AG10803 (cell line): ENCODE measurements at places on chromosomes 1 and 21.

DNA sequence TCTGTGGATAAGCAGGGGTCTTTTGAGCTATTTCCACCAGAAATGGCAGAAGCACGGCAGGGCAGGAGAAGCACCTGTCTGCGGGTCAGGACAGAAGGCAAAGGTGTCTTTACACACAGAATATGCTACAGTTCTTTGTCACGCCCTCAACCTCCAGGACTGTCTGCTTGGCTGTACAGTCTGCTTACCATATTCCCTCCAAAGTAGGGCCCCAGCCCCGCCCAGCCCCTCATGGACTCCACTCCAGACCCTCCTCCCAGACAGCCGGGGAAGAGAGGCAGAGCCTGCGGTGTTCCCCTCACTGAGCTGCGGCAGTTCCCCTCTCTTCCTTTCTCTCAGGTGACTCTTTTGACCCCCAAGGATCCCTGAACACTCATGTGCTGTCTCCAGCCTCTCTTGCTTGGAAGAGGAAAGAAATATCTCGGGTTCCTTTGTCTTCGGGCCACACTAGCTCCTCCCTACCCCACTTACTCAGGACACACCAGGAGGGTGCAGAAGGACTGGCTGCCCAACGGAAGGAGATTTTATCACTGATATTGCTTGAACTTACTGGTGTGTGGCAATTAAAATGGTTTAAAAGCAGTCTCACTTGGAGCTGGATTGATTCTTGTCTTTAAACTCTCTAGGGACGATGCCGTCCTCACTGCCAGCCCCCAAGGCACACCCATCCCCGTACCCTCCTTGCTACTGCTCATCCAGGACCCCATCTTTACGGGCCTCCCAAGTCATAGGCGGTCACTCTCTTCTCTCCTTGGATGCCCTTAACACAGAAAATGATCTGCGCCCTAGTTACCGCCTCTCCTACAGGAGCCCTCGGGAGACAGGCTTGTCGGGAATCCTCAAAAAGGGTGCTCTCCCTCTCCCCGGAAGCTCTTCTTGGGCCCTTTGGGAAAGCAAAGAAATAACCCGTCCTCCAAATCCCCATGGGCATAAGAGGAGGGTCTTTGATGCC is 169.7 kb downstream of the TOMM20 start:
- no peak for DNase-seq

DNA sequence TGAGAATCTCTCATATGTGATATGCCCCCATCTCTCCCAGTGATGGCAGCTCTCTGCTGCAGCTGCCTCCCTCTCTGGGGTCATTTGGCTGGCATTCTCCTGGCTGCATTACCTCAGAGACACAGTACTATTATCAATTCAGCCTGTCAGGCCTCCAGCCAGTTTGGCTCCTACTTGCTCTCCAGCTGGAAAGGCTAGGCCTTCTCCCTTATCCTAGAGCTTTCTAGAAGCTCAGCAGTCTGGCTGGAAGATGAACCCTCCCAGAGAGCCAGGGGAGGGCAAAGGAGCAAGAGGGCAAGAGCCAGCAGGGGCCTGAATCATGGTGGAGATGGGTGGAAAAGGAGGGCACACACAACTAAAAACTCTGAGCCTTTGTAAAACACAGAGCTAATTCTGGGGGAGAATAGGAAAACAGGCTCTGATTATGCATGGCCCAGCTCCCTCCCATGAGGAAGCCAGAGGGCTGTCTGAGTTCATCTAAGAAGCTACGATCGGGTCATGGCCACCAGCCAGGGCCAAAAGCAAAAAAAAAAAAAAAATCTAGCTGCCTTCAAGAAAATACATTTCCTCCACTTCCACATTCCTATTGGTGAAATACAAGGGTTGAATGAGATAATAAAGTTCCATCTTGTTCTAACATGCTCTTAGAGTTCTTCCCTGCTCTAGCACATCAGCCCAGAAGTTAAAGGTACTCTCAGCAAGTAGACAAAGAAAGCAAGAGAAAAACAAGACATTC is 8.8 kb downstream of the LAMB3 start:
- peak; percentile 47 for DNase-seq

DNA sequence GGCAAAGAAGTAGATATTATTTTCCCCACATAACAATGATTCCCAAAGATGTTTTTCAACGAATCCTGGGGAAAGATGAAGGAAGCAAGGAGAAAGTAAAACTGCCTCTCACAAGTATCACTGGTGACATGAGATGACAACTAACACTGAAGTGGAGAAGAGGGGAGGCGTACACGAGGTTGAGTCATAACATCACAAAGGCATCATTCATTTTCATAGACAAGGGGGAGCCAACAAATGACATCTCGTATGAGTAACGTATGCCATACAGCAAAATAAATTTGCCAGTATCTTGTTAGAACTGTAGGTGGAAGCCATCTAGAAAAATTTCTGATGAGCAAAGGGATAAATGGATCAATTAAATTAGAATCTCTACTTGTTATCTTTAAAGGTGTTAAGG is 56.6 kb downstream of the ATP1B1 start:
- no peak for DNase-seq

DNA sequence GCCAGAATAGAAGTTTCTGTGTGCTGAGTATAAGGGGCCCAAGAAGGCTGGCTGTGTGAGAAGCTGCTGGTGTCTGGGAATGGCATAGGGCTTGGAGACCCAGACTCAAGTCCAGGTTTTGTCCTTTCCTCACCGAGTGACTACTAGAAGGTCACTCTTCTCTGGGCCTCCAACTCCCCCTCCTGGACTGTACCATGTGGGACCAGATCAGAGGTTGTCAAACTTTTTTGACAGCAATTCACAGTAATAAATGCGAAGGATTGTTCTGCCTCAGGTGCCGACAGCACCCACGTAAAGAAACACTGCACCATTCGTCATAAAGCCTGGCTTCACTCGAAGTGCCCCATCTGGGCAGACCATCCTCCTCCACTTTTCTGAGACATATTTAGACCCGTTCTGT is 29.0 kb downstream of the PKP1 start:
- no peak for DNase-seq

DNA sequence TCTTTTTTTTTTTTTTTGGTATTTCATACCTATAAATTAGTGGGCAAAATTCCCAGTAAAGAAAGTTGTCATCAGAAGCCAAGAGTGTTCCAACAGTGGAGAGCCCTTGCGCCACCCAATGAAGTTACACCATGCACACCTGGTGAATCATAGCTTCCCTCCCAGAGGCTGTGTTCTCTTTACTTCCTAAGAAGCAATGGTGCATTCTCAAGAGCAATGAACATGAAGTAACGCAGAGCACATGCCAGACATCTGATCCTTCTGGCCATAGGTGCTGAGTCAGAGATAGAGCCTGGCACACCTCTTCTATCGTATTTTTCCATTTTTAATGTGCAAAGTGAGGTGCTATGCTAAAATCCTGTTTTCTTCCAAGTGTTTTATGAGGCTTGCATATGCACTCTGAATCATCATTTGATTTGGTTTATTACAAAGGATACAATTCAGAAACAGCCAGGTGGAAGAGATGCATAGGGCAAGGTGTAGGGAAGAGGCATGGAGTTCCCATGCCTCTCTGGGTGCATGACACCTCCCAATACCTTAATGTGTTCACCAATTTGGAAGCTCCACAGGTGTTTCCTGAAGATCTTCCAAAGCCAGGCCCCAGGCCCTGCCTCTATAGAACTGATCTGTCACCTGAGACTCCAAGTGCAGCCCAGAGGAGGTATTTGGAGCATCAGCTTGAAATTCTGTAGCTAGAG is 408.0 kb downstream of the SIPA1L2 start:
- peak; percentile 22 for DNase-seq

DNA sequence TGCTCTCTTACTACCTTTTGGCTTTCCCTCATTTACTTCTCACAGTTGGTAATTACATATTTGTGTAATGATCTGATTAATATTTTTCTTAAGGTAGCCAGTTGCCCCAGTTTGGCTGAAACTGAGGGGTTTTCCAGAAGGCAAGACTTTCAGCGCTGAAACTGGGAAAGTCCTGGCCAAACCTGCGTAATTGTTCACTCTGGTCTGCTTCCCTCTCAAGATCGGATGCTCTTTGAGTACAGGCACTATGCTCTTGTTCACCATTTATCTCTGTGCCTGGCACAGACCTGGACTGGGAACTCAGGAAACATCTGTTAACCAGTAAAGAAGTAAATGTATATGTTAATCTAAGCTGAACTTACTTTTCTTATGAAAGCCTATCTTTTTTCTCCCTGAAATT is 209.6 kb upstream of the HOOK1 start:
- no peak for DNase-seq

GRCh38 chr1:67831850-67832513 is 1.3 kb downstream of the GNG12 start:
- DNase-seq: peak; percentile 67

DNA sequence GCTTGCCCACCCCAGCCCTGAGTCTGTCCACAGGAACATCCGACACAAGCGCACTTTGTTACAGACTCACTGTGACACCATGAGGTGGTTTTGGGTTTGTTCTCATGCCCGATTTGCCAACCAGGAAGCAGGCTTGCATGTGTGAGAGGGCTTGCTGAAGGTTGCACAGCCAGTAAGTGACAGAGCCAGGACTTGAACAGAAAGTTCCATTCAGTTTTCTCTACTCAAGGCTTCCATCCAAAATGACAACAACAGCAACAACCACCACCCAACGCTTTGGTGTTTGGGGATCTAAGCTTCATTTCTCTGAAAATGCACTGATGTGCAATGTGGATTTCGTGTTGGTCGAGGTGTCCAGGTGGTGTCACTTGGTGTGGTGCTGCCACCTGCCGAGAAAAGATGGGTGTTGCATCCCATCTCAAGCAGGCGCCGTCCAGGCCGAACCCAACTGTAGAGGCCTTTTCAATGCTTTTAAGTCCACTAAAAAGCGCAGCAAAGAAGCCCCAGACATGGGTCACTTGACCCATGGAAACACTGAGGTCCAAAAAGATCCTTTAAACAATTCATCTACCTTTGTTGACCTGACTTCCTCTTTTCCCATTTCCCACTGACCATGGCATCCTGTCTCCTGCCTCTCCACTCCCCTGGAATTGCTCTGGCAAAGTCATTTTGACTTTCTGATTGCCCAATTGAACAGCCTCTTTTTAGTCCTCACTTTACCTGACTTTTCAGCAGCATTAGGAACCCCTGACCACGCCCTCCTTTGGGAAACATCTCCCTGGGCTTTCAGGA is 12.2 kb downstream of the CITED4 start:
- DNase-seq: peak; percentile 45

DNA sequence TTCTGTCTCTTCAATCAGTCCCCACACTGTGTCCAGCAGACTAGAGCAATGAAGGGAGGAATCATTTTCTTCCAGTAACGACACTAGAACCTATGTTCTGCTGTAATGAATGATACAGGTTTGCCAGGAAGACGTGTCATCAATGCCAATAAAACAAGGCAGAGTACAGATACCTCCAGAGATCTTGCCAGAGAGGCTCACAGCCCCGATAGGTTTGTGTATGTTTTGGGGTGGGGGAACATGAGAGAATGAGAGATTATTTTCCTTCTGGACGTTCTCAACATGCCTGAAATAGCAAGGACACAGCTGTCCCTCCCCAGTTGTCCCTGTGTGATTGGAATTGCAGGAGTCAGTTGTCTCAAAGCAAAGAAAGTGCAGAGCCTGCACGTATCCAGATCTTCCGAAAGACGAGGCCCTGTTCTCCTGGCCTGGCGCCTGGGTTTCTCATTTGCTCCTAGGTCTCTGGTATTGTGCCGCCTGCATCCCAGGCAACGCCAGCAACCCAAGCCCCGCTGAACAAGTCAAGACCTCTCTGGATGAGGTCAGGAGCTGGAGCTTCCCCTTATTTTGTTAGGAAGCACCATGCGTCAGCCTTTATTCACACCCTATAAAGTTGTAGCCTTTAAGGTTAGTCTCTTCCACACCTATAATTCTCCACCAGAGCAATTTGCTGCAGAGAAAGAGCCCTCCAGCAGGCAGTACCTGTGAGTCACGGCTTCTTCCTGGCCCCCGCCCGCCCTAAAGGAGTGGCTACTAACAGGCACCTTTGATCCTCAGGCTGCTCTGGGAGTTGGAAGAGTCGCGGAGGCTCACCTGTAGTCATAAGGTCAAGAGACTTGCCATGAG is 130.5 kb downstream of the TOMM20 start:
- peak; percentile 39 for DNase-seq

DNA sequence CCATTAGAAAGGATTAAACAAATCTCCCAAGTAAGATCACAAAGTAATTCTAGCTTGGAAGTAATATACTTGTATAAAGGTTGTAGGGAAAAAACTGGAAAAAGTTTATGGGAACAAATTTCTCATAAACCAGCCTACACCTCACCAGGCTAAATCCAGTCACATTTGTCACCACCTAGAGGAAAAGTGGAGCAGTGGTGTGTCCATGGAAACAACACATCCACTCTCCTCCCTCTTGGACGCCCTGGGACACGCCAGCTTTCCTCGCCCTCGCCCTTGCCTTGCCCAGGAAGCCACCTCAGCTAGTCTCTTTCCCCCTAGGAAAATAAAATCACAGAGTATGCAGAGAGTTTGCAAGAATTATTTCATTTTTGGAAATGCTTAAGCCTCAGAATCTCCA is 2.2 kb downstream of the PALMD start:
- DNase-seq: no peak

GRCh38 chr1:197486946-197487345 is 218.9 kb downstream of the CRB1 start:
- no peak for DNase-seq

GRCh38 chr1:156866249-156866909 is 5.7 kb downstream of the NTRK1 start:
- DNase-seq: no peak

GRCh38 chr1:205381305-205381704 is 24.6 kb upstream of the KLHDC8A start:
- no peak for DNase-seq

DNA sequence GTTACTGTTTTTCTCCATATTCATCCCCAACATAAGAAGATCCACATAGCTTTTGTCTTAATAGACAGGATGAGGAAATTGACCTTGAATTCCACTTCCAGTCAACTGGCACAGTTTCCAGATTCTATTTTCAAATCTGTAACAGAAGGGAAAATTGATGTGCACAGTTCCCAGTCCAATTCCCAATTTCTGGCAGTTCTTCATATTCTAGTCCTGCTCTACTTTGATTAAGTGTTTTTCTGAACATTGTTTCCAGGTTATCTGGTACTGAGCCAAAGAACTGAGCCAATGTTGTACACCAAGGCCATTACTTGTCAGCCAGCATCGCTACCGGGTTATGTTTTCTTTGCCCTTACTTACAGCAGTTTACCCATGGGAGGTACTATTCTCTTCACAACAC is 1755.4 kb downstream of the PLA2G4A start:
- DNase-seq: no peak

DNA sequence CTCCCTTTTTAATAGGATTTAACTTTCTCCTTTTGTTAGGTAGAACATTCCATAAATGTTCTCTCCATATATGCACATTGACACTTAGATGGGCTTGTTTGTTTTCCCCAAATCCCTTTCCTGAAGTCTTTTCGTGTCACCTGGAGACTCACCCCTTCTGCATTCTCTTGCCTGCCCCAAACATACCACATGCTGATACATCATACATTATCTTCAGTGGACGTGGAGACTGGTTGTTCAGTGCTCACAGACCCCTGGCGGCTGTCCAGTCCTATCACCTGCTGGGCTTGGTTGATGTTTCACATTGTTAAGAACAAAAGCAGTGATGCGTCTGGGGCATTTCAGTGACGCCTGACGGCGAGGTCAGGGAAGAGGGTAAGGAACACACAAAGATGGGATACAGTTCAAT is 22.2 kb downstream of the FMOD start:
- no peak for DNase-seq

- no peak for DNase-seq
Measured at GRCh38 chr1:23188434-23188884, 19.8 kb upstream of the LUZP1 start.
